ENCODE measurements at places on chromosomes 11 and 22.

- DNase-seq, result no peak
Measured at GRCh38 chr11:19974886-19975285, 185.4 kb downstream of the DBX1 start.

- DNase-seq, result no peak
Measured at GRCh38 chr22:21051831-21052400, 6.2 kb downstream of the LRRC74B start.

- DNase-seq, result no peak
Measured at GRCh38 chr11:36095716-36096115, 151.9 kb downstream of the LDLRAD3 start.

DNA sequence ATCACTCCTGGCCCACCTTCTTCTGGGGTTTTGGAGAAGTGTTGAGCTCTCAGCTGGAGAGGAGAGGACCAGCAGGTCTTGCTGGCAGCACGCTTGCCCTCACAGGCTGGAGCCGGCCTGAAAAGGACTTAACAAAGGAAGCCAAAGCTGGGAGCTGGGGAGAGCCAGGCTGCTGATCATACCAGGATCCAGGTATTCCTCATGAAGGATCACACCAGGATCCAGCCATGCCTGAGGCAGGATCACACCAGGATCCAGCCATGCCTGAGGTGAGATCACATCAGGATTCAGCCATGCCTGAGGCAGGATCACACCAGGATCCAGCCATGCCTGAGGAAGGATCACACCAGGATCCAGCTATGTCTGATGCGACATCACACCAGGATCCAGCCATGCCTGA lies 17.0 kb downstream of the MRGPRD start:
- DNase-seq, result no peak

DNA sequence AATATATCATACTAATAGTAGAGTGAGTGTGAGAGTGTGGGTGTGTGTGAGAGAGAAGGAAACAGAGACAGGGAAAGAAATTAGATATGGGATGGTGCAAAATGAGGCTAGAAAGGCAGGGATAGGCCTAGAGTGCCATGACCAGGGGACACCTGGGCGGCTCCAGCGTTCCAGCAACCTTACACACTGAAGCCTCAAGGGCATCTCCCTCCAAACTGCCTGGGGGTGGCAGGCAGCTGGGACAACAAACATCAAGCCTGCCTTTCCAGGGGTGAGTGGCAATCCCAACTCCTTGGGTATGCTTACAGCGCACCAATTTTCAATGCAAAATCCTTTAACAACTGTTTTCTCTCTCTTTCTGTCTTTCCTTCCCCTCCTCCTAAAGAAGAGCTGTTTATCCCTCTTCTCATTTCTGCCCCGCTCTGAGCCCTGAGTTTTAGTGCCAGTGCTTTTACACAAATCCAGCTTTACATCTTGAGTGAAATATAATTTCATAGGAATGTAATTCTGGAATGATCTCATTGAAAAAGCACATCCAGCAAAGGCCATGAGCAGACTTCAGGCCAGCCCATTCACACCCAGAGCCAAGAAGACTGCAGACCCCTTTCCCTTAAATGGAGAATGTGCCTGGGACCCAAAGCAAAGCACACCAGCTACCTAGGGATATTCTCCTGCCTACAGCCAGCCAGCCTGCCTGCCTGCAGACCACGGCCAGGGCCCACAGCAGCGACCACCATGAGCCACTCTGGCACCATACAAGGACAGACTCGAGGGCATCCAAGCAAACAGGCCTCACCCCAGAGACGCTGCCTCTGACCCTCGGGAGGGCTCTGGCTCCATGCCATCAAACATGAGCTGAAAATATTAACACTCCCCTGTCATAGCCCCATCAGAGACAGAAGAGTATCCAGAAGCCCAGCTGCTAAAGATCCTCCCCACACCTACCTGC lies 90.3 kb downstream of the RPL27A start:
- DNase-seq, result no peak

DNA sequence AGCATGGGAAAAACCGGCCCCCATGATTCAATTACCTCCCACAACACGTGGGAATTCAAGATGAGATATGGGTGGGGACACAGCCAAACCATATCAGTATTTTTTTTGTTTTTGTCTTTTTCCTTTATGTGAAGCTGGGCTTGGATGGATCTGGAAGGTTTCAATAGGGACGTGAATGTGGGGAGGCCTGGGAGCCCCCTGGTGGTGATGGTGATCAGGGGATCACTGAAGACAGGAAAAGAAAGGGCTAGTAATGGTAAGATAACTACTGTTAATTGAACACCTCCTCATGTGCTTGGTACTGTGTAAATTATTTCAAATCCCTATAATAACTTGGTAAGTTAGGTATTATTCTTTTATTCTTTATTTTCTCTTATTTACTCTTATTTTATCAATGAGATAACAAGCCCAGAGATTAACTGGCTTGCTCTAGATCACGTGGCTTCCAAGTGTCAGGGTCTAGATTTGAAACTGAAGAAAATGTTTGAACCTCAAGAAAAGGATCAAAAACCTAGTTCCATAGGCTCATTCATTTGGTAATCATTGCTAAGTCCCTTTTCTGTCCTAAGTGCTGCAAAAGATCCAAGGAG lies 364.2 kb downstream of the TENM4 start:
- DNase-seq, result no peak

DNA sequence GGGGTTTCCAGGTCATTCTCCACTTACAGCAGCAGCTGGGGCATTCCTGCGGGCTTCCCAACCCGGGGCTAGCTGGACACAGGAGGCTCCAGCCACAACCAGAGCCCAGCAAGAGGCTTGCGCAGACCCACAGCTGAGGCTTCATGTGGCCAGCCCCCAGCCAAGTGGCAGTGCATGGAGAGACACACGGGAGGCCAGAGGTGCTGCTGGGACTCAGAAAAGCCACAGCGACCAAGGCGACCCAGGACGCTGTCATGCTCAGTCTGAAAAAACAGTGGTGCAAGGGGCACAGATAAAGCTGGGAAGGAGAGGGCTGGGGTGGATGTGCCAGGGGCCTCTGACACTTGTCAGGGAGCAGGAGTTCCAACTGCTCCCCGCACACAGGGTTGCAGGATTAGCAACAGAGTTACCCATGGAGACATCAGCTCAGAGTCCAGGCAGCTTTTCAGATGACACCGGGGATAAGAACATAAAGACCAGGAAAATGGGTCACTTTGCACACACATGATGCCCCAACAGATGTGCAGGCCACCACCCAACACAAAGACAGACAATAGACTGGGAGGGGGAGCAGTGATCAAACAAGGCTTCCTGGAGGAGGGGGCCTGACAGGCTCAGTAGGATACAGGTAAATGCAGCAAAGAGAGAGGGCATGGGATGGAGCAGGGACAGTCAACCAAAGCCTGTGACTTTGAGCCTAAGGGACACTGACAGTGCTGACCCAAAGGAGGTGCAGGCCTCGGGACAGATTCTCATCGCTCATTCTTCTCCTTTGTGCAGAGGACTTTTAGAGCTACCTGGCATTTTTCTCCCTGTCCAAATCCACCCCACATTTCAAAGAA lies 6.9 kb upstream of the NEAT1 start:
- DNase-seq, result no peak

GRCh38 chr11:1862588-1863351 lies 9.9 kb downstream of the LSP1 start:
- no peak for DNase-seq

DNA sequence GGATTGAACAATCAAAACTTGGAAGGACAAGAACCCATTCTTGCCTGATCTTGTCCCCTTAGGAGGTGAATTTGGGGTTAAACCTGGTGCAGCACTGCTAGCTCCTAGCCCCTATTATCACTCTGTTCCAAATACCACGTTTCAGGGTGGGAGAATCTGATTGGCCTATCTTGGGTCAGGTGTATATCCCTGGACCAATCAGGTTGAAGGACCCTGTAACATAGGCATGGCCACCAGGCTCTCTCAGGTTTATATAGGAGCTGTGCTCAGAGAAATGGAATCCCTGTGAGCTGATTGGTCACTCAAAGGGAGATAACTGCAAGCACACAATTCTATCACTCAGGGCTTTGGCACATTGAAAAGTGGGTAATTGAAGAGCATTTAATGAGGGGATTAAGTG lies 26.6 kb upstream of the AMPD3 start:
- no peak for DNase-seq

DNA sequence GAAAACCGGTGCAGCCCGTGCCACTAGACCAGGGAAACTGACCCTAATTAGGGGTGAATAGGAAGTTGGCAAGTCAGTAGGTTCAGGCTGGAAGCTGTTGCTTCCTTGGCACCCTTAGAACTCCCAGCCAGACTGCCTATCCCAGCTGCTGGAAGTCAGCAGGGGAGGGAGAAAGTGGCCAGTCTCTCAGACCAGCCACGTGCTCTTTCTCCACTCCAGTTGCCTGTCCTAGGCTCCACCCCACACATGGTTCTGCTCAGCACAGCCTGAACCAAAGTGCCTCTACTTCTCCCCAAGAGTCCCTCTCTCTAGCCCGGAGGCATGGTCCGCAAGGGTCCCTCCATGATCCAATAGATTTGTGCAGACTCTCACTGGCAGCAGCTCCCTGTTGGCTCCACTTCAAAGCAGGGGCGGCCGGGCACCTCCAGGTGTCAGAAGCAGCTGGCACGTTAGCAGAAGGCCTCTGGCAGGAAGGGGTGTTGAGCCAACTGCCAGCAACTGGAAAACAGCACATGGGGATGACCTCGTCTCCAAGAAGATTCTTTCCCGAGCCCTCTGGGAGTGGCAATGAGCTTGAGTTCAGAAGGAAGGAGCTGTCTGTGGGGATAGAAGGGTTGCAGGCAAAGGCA lies 27.7 kb downstream of the ARFGAP2 start:
- no peak for DNase-seq

DNA sequence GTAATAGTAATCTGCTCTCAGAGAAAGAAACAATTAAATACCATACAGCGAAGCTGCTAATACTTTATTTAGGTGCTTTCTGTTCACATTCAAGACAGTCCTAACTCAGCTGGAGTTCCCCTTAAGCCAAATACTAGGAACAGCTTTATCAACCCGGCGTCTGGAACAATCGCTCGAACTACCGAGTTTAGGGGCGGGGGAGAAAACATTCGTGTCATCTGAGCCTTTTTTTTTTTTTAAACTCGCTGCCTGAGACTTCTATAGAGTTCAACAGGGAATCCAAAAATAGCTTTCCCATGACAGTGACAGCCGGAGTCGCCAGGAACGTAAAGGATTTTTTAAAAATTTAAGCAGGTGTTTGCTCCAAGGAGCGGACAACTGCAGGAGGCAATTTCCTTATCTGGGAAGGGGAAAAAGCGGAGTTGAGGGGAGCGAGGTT lies 852 bp downstream of the TRAF6 start:
- peak; percentile 10 for DNase-seq

DNA sequence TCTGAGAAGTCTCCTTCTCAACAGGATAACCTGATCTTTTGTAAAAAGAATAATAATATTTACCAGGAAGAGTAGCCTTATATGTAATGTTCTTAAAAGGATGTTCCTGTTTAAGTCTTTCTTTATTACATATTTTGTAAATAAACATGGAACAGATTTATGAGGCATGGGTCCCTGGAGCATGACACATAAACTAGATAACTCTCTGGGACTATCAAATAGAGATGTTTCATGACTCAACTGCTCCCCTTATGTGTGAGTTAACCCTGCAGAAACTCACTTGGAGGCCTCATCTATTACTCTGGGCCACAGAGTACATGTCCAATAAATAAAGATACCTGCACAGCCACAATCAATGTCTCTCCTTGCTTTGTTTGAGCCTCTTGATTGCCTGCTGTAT lies 64.6 kb downstream of the GDPD4 start:
- DNase-seq, result no peak

DNA sequence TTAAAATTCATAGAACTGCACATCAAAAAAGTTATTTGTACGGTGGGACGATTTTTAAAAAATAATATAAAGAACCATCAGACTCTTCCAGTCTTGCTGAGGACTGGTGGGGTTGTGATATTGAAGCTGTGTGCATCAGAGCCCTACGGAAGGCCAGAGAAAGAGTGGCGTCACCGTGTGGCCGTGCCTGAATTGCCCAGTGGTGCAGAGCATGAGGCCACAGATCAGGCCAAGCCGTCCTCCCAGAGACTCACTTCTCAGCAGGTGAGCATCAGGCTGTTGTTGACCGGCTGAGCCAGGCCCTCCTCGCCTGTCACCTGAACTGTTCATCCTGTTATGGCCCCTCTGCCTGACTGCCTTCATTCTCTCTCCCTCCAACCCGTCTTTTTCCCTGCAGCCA lies 1013.9 kb downstream of the TBC1D22A start:
- DNase-seq, result no peak

DNA sequence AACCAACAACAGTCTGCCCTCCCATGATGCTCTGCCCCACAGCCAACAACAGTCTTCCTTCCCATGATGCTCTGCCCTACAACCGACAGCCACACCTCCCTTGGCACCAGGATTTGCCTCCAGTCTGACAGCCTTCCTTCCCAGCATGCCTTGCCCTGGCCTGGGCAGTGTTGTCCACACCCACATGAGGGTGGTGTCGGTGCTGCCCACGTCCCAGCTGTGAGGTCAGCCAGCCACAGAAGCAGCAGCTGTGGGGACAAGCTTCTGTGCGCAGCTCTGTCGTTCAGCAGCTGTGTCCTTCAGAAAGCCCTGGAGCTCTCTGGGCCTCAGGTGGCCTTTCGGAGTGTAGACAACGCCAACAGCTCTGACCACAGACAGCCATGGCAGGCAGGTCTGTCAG lies 1378.9 kb downstream of the BRD1 start:
- no peak for DNase-seq

DNA sequence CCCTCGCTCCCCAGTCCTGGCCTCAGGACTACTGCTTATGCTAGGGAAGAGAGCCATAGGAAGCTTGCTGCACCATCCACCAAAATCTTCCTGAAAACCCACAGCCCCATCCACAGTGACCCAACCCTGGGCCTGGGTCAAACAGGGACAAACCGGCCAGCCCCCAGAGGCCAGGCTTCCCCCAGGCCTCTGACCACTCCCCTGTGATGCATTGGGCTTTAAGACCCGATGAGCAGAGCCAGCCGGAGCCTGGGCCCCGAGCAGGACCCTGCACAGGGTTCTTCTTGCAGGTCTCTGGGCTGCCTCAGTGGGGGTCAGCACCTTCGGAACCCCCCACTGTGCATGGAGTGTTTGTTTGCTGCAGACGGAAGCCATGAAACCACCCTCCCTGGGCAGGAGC lies 583.7 kb downstream of the BRD1 start:
- DNase-seq, result no peak

DNA sequence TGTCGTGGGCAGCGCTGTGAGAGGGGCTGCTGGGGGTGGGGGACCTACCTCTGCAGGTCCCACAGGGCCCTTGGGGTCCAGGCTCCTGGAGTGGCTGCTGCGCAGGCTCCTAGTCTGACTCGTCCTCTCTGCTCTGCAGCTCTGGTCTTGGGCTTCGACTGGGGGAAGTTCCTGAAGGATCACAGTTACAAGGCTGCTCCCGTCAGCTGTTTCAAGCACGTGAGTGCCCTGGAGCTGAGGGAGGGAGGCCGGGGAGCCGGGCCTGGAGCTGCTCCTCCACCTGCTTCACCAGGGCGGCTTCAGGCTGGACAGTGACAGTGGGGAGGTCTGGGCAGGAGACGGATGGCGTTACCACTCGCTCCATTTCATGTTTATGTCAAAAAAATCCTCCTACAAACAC lies 11.9 kb downstream of the L3MBTL2 start:
- DNase-seq, result no peak

GRCh38 chr11:106398502-106399075 lies 321.1 kb downstream of the AASDHPPT start:
- DNase-seq, result no peak

GRCh38 chr11:69122326-69122629 lies 33.5 kb upstream of the SMIM38 start:
- no peak for DNase-seq
